ENCODE measurements at places on chromosomes 1 and 21.
A peak's percentile ranks its signal among the peaks of the same experiment; 100 is the strongest.

- peak; percentile 75 for DNase-seq
Measured at GRCh38 chr1:169586395-169587255, at the start of gene F5. TSS of gene F5 (minus strand) at chr1:169586481. CDS start at chr1:169586386, 95 bp downstream.

DNA sequence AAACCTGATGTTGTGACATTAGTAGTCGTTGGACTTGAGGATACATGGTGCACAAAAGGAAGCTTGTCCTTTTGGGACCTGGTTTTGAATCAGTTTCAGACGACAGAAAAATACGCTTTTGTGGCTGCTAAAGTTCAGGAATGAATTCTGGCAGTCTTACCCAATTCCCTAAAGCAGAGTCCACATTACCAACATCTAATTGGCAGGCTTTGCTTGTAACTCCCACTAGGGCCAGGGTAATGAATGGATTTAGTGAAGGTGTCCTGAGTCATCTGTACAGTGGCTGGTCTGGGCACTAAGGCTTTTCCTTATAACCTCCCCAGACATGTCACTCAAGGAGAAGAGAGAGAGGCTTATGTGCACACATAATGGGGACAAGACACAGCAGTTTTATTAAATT is 66.2 kb upstream of the RNPC3 start:
- peak; percentile 18 for DNase-seq

DNA sequence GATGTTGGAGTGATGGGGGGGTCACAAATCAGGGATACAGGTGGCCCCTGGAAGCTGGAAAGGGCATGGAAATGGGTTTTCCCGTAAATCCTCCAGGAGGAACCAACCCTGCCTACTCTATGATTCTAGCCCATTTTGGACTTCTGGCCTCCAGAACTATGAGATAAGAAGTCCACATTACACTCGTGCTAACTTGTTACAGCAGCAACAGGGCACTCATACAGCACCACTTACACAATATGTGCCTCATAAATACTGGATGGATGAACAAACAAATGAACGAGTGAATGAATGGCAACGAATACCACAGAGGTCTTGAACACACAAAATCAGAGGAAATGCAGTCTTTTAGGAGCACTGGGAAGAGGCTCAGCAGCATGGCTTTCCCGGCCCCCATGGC is 531.3 kb downstream of the NPHP4 start:
- DNase-seq, result no peak

- peak; percentile 90 for DNase-seq
Measured at GRCh38 chr1:23273450-23274133, 56.3 kb upstream of the HTR1D start.

GRCh38 chr1:92854101-92854785 is 22.4 kb downstream of the RPL5 start:
- no peak for DNase-seq

DNA sequence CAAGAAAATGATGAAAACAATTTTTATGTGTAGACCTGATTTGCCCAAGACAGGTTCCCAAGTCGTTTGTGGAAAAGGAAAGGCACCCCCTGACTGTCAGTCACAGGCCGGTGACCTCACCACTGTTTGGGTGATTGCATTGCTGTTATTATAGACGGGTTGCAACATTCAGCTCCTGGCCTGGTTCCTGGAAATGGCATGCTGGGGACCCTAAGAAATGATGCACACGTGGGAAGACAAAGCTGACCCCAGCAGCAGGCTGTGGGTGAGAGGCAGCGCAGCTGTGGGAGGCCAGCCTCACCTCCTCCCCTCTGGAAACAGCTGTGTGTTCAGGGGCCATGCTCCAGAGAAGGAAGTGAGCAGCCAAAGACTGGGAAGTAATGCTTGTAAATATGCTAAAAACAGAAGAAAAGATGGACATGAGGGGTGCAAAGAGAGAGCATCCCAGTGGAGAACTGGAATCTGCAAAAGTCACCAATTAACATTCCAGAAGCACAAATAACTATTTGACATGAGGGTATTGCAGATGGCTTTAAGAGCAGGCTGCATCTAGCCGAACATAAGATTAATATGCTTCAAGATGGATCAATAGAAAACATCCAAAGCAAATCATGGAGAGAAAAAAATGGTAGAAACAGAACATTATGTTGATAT is 23.4 kb upstream of the ABCG1 start:
- peak; percentile 88 for DNase-seq

DNA sequence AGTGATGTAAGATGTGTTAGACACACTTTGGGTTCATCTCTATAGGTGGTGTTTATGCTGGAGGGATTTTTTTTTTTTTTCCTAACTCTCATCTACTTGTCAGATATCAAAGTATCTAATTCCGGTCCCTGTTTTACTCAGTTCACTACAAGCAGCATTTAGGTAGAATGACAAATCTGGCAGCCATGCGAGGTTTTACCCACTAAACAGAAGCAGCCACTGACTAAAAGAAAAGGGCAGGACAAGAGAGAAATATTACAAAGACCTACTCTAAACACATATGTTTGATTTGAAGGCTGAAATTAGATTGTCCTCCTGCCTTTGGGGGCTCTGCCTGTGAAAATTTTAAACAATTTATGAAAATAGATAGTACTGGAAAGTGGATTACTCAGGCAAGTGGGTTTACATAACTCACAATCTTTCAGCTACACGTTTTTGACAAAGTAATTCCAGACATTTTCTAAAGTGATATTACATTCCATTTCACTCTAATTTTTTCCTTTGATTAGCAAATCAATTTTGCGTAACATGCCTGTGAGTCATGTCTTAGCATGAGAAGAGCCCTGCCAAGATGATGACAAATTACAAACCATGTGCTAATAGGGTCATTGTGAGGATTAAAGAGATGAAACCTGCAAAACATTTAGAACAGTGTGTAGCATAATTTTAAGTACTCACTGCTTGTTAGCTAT is 172.6 kb downstream of the PLA2G4A start:
- DNase-seq, result peak; percentile 93

DNA sequence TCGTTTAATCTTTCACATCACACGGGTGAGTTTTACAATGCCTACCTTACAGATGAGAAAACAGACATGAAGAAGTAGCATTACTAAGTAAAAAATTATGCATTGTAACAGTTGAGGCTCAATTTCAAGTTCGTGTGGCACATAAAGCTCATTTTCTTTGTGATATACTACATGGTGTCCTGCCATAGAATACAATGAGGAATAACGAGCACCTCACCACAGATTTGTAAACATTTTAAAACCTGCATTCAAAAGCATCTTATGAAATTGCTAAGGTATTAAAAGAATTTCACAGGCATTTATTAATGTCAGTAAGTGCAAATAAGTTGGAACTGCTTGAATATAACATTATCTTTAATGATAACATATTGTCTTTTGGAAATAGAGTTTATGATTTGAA is 47.8 kb upstream of the DEPDC1 start:
- no peak for DNase-seq

- peak; percentile 13 for DNase-seq
Measured at GRCh38 chr1:69167876-69168275, 399.8 kb upstream of the LRRC7 start.

GRCh38 chr21:46662765-46663500 is 27.5 kb downstream of the PRMT2 start:
- DNase-seq, result no peak

DNA sequence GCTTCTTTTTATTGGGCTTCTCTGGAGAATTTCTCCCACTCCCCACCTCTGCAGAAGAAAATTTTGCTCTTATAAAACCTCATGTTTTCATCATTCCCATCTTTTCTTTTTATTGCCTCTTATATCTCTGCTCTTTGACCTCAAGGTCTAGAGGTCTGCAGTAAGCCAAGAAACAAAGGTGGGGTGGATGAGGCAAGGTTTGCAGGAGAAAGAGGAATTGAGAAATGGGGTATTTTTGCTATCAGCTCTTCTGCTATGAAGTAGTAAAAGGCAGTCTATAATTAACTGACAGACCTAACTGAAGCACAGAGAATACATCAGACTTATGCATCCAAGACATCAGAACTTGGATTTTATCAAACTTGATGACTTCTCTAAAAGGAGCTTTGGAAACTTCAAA is 22.9 kb downstream of the SYT11 start:
- DNase-seq, result no peak

DNA sequence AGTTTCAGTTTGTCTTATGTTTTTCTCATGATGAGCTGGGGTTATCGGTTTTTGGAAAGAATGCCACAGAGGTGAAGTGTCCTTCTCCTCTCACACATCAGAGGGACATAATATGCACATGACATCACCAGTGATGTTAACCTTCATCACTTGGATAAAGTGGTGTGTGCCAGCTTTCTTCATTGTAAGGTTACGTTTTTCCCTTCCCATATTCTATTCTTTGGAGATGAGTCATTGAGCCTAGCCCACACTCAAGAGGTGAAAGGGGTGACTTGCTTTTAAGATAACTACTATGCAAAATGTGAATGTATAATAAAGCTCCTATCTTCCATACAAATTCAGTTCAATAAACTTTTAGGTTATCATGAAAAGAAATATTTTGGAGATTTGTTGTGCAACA is 36.7 kb upstream of the MAGI3 start:
- DNase-seq, result no peak

GRCh38 chr1:108570998-108571401 is 11.1 kb downstream of the EEIG2 start:
- DNase-seq, result no peak

DNA sequence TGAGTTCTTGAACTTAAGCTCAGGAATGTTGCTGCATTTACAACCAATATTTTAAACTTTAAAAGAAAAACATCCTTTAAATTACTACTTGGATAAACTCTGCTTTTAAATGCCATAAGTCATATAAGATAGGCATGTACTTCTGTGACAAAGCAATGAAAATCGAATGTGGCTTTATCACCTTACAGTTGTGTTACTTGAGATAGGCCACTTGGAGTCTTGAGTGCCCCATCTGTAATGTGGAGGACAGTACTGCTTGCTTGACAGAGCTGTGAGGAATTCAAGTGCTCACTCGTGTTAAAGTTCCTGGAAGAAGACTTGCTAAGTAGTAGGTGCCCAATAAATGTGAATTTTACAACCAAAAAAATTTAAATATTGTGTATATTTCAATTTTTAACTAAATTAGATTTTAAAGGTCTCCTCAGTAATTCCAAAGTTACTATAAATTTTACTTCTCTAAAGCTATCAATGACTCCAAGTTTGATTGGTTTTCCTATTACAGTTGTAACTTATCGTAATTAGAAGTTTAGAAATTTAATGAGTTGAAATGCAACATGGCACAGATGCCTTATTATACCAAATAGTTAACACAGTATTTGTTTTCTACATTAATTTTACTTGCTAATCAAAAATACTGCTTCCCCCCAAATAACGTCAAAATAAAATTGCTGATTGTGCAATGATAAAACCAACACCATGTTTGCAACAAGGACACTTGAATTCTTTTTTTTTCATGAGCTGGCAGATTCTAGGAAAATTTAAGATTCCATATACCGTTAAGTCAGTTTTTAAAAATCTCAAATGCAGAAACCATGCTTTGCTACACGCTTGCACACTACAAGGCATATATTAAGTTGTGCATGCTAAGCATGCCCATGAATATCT is 21.8 kb downstream of the PSMB2 start:
- no peak for DNase-seq

DNA sequence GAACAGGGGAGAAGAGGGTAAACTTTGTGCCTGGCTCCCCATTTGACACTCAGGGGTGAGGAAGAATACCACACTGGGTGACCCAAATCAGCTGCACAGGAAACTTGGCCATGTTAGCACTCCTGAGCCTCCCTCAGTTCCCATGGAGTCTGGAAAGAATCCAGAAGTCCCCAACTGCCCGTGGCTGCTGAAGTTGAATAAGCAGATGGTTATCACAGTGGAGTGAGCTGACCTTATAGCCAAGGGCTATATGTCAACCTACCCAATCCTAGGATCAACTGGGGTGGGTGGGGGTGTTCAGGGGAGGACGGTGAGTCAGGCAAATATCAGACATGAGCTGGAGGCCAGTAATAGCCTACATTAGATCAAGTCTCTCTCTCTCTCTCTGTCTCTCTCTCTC is 20.4 kb downstream of the KCNH1 start:
- DNase-seq, result no peak

DNA sequence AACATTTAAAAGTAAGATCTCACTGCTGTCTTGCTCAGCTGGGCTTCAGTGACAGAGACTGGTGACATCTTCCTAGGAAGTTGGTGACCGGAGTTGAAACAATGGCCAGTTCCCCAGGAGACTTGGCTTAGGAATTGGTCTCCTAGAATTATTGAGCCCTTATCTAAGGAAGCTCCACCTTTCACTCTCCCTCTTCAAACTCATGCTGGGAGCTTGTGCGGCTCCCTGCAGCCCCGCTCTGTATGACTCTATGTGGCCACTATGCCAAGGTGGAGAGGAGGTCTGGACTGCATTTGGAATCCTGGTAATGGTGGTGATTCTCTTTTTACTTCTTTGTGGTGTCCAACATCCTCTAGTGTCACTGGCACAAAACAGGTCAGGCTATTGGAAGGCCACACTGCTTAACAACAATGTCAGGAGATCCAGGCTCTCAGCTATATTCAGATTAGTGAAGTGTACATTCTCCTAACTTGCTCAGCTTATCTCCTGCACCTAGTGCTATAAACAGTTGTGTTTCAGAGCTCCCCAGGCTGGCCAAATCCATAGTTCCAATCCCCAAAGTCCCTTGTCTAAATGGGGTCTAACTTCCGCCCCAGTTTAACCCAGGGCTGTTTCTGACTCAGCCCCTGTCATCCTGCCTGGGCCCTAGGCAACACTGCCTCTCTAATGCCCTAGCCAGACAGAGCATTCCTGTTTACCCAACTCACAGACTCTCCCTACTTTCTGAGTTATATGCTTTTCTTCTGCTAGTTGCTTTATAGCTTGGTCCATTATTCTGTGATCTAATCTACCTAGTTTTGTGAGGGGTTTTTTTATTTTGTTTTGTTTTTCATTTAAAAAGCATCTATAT is 18.3 kb downstream of the ATP2B4 start:
- DNase-seq, result no peak

- DNase-seq, result peak; percentile 16
Measured at GRCh38 chr1:218705391-218705790, 360.3 kb downstream of the TGFB2 start.

- DNase-seq, result peak; percentile 57
Measured at GRCh38 chr21:36630485-36631206, 68.3 kb upstream of the SIM2 start.

- DNase-seq, result no peak
Measured at GRCh38 chr1:184469396-184469795, 82.6 kb downstream of the C1orf21 start.

- DNase-seq, result no peak
Measured at GRCh38 chr21:44829507-44830092, 11.7 kb upstream of the SUMO3 start.

GRCh38 chr1:44045064-44045463 is 13.8 kb upstream of the SLC6A9 start:
- DNase-seq, result no peak

All from fibroblast of pulmonary artery (primary cell).